ENCODE measurements at places on chromosomes 1 and 21. TPM values are rescaled to one million over a fixed set of nuclear protein-coding genes. Genes with fewer than 3 reads are reported as not detected.
A peak's percentile ranks its signal among the peaks of the same experiment; 100 is the strongest.

GRCh38 chr21:45269861-45270260 is 17.8 kb downstream of the POFUT2 start:
- DNase-seq: no peak
- H3K36me3 ChIP-seq: peaks cover 87% of the 10 kb centered on the region
- no peak overlapping the region for H3K27ac ChIP-seq
- H3K4me1 ChIP-seq: no peaks in the 10 kb centered on the region
- H3K27me3 ChIP-seq: no peaks in the 10 kb centered on the region
- H3K4me3 ChIP-seq: no peak overlapping the region

DNA sequence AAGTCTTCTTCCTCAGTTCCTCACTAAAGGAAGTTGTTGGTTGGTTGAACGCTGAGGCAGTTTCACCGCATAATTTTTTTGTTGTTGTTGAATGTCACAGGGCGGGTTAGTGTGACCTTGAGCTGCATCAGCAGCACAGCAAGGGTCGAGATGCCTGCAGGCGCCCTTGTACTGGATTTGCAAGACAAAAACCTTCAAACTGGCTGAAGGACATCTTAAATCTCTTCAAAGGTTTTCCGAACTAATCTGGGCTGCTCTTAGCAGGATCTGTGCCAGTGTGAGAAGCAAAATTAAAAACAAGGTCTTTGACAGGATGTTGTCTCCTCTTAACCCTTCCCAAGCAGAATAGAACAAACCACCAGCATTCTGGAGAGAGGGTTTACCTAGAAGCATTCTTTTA is 59.4 kb downstream of the NRIP1 start:
- H3K4me1 ChIP-seq: peaks cover 21% of the 10 kb centered on the region
- H3K4me3 ChIP-seq: no peak overlapping the region
- no peak for DNase-seq
- no peaks in the 10 kb centered on the region for H3K36me3 ChIP-seq
- no peak overlapping the region for H3K27ac ChIP-seq

DNA sequence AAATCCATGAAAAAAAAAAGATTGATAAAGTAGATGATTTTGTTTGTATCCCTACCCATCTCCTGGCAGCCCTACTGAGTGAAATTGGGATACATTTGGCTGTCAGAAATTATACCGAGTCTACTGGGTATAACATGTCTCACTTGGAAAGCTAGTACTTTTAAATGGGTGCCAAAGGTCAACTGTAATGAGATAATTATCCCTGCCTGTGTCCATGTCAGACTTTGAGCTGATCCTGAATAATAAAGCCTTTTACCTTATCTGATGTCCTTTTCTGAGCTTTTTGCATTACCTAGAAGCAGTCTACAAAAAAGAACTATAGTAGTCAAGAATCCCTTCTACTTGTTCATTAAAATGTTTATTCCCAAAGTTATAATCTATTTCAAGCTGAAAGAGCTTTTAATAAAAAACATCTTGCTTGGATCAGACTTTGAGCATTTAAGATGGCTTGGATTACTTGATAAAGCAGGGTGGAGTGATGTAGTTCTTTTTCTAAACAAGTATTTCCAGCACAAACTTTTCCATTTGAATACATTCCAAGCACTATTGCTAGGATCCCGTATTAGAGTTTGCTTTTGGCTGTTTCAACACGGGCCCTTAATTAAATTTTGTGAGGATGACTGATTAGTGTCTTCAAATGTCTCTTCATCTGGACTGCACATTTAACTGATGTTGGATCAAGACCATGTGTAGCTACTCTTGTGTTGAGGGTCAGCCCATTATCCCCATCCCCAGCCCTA is 69.2 kb downstream of the DTL start:
- H3K4me1 ChIP-seq: peaks cover 9% of the 10 kb centered on the region
- H3K36me3 ChIP-seq: no peaks in the 10 kb centered on the region
- peak overlapping the region; percentile 30 for H3K27ac ChIP-seq
- no peak for DNase-seq
- no peak overlapping the region for H3K4me3 ChIP-seq
- H3K27me3 ChIP-seq: no peaks in the 10 kb centered on the region

GRCh38 chr1:239805042-239805441 is 286.6 kb upstream of the FMN2 start:
- H3K27ac ChIP-seq: no peak overlapping the region
- H3K4me1 ChIP-seq: no peaks in the 10 kb centered on the region
- no peaks in the 10 kb centered on the region for H3K27me3 ChIP-seq
- H3K4me3 ChIP-seq: no peak overlapping the region

DNA sequence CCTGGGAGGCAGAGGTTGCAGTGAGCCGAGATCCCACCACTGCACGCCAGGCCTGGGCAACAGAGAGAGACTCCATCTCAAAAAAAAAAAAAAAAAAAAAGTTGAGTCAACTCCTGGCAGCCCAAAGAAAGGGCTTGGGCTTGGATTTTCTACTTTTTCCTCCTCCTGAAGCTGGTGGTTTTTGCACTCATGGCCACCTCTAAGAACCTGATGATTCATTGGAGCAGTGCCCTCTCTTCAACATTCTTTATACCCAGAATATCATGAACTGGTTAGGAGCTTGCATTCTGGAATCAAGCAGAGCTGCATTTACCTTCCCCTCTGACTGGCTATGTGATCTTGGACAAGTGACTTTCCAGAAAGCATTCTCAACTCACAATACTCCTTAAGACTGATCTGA is 3.5 kb upstream of the ACTA1 start:
- no peaks in the 10 kb centered on the region for H3K4me1 ChIP-seq
- H3K27ac ChIP-seq: no peak overlapping the region
- peaks cover 22% of the 10 kb centered on the region for H3K36me3 ChIP-seq
- DNase-seq: no peak
- peaks cover 28% of the 10 kb centered on the region for H3K27me3 ChIP-seq

- DNase-seq: no peak
- no peaks in the 10 kb centered on the region for H3K4me1 ChIP-seq
- no peak overlapping the region for H3K4me3 ChIP-seq
- peaks cover 11% of the 10 kb centered on the region for H3K27me3 ChIP-seq
- no peak overlapping the region for H3K27ac ChIP-seq
- H3K36me3 ChIP-seq: no peaks in the 10 kb centered on the region
These were observed 383.3 kb upstream of the PROX1 start for GRCh38 chr1:213604477-213604876.

DNA sequence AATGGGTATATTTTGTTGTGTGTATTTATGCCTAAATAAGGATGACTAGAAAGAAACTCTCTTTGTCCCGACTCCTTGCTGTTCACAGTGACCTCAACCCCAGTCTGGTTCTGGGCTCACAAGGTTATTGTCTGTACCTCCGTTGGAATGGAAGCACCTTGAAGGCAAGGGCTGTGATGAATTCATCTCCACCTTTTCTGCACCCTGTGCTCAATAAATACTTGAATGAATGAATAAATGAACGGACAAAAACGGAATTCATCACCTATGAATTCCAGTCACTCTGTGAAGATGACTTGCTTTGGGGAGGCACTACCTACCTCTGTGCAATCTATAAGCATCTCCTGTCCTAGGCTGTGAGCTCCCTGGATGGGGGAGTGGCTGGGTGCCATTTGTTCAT is 39.3 kb downstream of the HSPG2 start:
- DNase-seq: no peak
- H3K27me3 ChIP-seq: no peaks in the 10 kb centered on the region
- peak overlapping the region; percentile 21 for H3K27ac ChIP-seq
- peaks cover 24% of the 10 kb centered on the region for H3K36me3 ChIP-seq
- H3K4me3 ChIP-seq: no peak overlapping the region

DNA sequence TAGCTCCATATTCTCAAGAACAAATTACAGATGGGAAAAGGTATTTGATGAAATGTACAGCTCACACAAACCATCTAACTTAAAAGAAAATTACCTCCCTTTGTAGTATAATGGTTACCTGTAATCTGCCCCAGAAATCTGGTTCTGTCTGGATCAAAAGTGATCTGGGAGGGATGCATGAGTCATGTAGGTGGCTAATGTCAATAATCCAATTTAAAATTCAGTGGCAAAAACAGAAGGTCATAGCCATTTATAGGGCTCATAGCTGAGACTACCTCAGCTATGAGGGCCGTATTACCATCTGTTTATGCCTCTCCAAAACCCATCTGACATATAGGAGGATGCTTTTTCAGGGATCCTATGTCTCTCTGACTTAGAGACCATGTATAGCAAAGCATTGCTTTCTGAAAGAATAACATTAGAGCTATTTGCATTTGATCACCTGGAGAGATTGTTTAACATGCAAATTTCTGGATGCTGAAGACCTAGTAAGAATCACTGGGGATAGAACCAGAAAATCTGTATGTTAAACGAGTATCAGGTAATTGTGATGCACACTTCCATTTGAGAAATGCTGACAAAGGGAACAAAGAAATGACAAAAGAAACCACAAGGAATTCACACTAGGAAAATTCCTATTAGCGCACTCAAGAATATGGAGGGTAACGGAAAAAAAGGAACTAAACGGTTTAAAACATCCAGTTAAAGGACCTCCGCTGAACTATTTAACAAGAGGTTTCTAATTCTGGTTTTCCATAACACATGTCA is 17.6 kb downstream of the PAXBP1 start:
- DNase-seq: no peak
- H3K27ac ChIP-seq: no peak overlapping the region
- no peaks in the 10 kb centered on the region for H3K27me3 ChIP-seq
- H3K36me3 ChIP-seq: peaks cover 75% of the 10 kb centered on the region
- H3K4me3 ChIP-seq: no peak overlapping the region
- H3K4me1 ChIP-seq: no peaks in the 10 kb centered on the region

DNA sequence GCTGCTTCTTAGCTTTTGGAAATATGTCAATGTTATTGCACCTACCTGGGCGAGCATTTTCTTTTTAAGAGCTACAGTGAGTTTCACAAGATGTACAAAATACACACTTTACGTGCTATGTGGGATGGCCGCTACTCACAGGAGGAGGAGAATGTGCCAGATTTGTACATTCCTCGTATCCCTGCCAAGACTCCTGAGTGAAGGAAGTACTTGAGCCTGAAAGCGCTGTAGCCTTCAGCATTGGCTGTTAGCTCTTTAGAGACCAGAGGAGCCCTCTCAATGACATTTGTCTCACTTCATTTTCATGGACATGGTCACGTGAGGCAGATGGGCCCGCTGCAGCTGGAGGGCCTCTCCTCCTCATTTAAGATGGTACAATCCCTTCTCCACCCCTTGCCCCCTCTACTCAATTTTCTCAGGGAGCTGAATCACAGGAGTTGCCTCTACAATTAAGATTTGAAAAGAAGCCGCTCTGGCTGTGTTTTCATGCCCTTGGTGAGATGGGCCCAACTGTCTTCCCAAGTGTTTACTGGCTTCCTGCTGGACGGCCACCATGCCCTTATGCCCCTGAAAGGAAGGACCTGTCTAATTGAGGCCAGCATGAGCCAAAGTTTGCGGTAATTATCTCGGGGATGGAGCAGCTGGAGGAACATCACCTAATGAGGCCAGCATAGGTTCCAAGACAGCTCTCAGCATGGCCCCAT is 442.6 kb downstream of the PRDM2 start:
- no peaks in the 10 kb centered on the region for H3K27me3 ChIP-seq
- peak; percentile 47 for DNase-seq
- no peak overlapping the region for H3K27ac ChIP-seq
- H3K4me3 ChIP-seq: no peak overlapping the region
- H3K36me3 ChIP-seq: no peaks in the 10 kb centered on the region
- peaks cover 5% of the 10 kb centered on the region for H3K4me1 ChIP-seq

GRCh38 chr1:62228136-62228882 is 33.7 kb downstream of the L1TD1 start:
- no peaks in the 10 kb centered on the region for H3K27me3 ChIP-seq
- no peaks in the 10 kb centered on the region for H3K4me1 ChIP-seq
- H3K27ac ChIP-seq: no peak overlapping the region

- DNase-seq: no peak
- H3K36me3 ChIP-seq: no peaks in the 10 kb centered on the region
- no peak overlapping the region for H3K27ac ChIP-seq
- no peak overlapping the region for H3K4me3 ChIP-seq
- H3K27me3 ChIP-seq: no peaks in the 10 kb centered on the region
- peaks cover 3% of the 10 kb centered on the region for H3K4me1 ChIP-seq
These were observed 21.2 kb upstream of the JUN start for GRCh38 chr1:58804853-58805565.

- no peaks in the 10 kb centered on the region for H3K27me3 ChIP-seq
- H3K36me3 ChIP-seq: no peaks in the 10 kb centered on the region
- no peak overlapping the region for H3K4me3 ChIP-seq
- peak overlapping the region; percentile 86 for H3K27ac ChIP-seq
- no peak for DNase-seq
These were observed 88.0 kb upstream of the SLFNL1 start for GRCh38 chr1:41109310-41110197.

- no peaks in the 10 kb centered on the region for H3K36me3 ChIP-seq
- H3K4me1 ChIP-seq: no peaks in the 10 kb centered on the region
- no peak for DNase-seq
These were observed 15.1 kb downstream of the KIAA1614 start for GRCh38 chr1:180927841-180928240.

- H3K4me1 ChIP-seq: no peaks in the 10 kb centered on the region
- H3K27me3 ChIP-seq: no peaks in the 10 kb centered on the region
- no peak overlapping the region for H3K4me3 ChIP-seq
- no peak for DNase-seq
These were observed 295.6 kb downstream of the S1PR1 start for GRCh38 chr1:101532377-101532776.

DNA sequence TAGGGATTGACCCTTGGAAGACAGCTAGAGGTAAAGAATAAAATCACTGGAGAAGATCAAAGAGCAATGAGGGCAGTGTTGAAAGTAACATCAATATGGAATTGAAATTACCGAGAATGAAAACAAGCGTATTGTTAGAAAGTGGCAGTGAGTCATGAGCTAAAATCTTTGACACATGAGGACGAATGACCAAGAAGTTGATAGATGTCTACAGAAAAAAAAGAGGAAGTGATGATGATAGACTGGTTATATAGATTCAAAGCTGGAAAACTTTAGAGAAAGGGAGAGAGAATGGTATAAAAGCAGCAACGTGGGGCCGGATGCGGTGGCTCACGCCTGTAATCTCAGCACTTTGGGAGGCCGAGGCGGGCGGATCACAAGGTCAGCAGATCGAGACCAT is 12.5 kb upstream of the DNM3 start:
- H3K27me3 ChIP-seq: no peaks in the 10 kb centered on the region
- H3K36me3 ChIP-seq: no peaks in the 10 kb centered on the region
- H3K27ac ChIP-seq: no peak overlapping the region
- no peak overlapping the region for H3K4me3 ChIP-seq
- DNase-seq: no peak

DNA sequence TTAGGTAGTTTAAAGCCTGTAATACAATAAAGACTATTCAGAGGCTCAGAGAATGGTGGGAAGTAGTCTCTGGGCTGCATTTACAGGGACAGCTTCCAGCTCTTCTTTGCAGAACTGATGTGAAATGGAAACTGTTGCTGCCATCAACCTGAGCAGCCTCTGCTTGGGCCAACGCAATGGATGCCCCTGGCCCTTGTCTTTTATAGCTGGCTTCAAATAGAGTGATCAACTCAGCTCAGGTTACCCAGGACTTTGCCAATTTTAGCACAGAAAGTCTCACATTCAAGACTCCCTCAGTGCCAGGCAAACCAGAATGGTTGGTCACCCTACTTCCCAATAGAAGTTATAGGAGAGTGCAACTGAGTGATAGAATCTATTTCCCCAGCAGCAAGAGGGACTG is 18.1 kb upstream of the GALNT2 start:
- DNase-seq: no peak
- H3K4me1 ChIP-seq: no peaks in the 10 kb centered on the region
- H3K27ac ChIP-seq: no peak overlapping the region
- no peak overlapping the region for H3K4me3 ChIP-seq

Gene AADACL3
- not detected for polyA plus RNA-seq

Gene SUSD4
- 29.2 TPM for polyA plus RNA-seq

Gene PTGFR
- 0.20 TPM for polyA plus RNA-seq

Gene CRP
- not detected for polyA plus RNA-seq

Gene B4GALT2
- 48.2 TPM for polyA plus RNA-seq

Gene AGT
- polyA plus RNA-seq: 0.69 TPM

Gene BARHL2
- polyA plus RNA-seq: not detected

Gene KRTAP21-2
- polyA plus RNA-seq: not detected

Gene KIF26B
- polyA plus RNA-seq: 9.0 TPM

Gene EPHB2
- 13.7 TPM for polyA plus RNA-seq

Gene VASH2
- polyA plus RNA-seq: 30.3 TPM
